Skin of body (tissue), 3 donors: ENCODE measurements at places on chromosomes 11 and 22.

- no peak for DNase-seq
Measured at GRCh38 chr11:102260241-102260640, 57.0 kb upstream of the BIRC3 start.

GRCh38 chr11:122645847-122646246, 9.7 kb upstream of the UBASH3B start:
- DNase-seq = no peak

GRCh38 chr11:77814848-77815247, 5.7 kb downstream of the RSF1 start:
- no peak for DNase-seq

DNA sequence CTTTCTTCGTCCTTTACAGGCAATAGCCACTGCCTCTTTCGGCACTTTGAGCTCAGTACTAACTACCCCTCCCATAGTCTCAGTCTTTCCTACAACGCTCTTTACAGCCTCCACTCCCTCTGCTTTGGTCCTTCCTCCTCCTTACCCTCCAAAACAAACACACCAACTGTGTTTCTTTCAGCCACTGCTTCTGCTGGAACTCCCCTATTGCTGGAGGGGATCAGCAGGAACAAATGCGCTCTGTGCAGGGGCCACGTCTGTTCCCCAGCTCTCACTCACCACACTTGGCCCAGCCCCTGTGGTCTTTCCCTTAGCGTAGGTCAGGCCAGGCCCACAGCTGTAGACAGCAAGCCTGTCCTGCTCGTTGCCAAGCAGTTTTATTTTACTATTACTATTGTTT, 42.3 kb downstream of the PC start:
- DNase-seq = no peak

GRCh38 chr11:61690706-61691379, 10.7 kb downstream of the DAGLA start:
- DNase-seq = no peak

GRCh38 chr11:90134478-90135003, at the start of gene NAALAD2:
Gene NAALAD2, plus strand, starts transcription at chr11:90134663. Its CDS starts 96 bp downstream, at chr11:90134759.
- DNase-seq = peak; percentile 35
